ENCODE measurements at places on chromosomes 7 and 10. TPM values are rescaled to one million over a fixed set of nuclear protein-coding genes. Genes with fewer than 3 reads are reported as not detected.

ZFYVE27 gene
- total RNA-seq = 19.0 TPM

DNA sequence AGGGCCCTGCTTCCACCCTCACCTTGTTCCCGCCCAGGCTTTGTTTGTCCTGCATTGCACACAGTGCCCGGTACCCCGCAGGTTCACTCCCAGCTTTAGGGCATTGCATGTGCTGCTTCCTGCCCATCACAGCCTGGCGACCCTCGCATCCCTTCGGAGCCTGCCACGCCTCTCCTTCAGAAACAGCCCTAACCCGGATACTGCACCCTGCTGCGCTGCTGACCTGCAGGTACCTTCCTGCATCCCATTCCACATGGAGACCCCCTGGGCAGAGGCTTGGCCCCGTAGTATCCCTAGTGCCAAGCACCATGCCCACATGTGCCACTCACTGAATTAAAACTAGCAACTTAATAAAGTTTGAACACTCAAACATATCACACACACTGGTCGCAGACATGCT is 19.8 kb upstream of the GJD4 start:
- no peak for DNase-seq

GRCh38 chr10:84665211-84665610 is 336.8 kb downstream of the CCSER2 start:
- no peak for DNase-seq

DNA sequence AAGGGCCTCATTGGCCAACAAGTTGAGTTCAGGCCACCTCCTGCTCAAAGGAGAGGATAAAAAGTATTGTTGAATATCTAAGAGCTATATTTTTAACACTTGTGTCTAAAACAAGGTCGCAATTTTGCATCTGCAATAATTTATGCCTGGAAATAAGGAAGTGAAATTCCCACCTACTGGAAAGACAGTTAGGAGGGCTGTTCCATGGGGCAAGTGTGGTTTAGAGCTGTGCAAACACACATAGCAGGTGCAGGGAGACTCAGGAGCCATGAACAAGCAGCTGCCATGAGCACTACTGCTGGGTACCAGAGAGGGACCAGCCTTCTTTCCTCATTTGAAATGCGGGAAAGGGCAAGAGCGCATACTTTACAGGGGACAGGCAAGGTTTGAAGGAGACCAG is 35.5 kb upstream of the IKZF1 start:
- DNase-seq = no peak

UCN3 gene
- total RNA-seq = not detected

- DNase-seq = no peak
These were observed 58.5 kb upstream of the ECHDC3 start for GRCh38 chr10:11683529-11684320.

CYP3A4 gene
- total RNA-seq = 2.6 TPM

DNA sequence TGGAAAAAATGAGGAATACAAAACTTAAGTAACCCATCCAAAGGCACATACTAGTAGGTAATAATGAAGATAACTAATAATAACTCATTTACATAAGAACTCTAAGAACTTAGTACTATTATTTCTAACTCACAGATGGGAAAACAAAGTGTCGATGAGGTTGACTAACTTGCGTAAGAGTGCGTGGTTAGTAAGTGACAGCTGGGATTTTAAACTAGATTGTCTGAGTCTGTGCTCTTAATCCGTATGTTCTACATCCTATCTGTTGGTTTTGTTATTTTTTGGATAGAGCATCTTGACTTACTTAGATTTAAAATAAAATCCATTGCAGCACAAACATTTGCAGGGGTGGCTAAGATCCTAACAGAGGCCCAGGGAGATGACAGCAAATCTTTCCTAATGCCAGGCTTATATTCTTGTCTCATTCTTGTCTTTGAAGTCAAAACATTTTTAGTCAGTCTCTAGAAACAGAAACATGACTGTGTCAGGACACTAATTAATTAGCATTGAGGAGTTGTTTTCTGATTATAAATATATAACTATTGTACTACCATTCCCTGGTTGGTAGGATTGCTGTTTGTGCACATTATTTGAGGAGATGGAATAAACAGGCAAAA is 11.7 kb downstream of the RPA3 start:
- DNase-seq = no peak

DNA sequence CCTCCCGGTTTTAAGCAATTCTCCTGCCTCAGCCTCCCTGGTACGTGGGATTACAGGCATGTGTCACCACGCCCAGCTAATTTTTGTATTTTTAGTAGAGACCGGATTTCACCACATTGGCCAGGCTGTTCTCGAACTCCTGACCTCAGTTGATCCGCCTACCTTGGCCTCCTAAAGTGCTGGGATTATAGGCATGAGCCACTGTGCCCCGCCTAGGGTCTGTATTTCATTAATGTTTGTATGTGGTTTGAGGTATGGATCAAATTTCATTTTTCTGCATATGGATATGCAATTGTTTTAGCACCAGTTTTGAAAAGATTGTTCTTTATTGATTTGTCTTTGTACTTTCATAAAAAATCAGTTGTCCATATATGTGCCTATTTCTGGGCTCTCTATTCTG is 26.0 kb downstream of the CYP26A1 start:
- DNase-seq = no peak

GIMAP5 gene
- 11.5 TPM for total RNA-seq

- DNase-seq = no peak
These were observed 5.8 kb downstream of the ANTXRL start for GRCh38 chr10:46292573-46293023.

DNA sequence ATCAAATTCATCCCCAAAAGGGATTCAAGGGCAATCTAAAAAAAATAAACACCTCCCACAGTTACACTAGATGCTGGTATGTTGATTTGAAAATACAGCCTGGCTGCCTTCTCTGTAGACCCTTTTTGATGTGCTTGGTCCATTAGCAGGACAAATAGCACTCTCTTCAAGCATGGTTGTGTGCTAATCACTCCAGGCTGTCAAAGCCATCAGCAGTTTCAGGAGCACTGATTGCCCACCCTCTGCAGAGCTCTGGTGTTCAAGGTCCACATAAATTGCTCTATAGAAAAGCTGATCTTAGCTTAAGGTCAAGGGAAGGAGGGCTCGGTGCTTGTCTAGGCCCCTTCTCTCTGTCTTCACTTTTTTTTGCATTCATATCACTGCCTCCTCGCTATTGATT is 35.4 kb downstream of the PRR15 start:
- DNase-seq = no peak

DNA sequence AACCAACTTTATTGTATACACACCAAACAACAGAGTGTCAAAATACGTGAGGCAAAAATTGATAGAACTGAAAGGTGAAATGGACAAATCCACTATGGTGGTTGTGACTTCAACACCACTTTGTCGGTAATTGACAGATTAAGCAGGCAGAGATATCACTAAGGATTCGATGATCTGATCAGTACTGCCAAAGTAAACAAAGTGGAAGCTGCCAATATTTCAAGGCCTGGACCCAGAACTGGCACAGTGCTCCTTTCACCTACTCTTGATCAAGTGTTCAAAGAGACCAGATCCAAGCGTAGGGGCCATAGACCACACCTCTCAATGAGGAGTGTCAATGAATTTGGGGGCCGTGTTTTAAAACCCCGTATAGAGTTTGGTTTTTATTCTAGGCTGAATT is 167.0 kb downstream of the CDK14 start:
- no peak for DNase-seq

CYP26C1 gene
- total RNA-seq = not detected

- DNase-seq = no peak
These were observed 165.7 kb downstream of the PTPN20 start for GRCh38 chr10:47076949-47077361.

IFIT3 gene
- total RNA-seq = 11.2 TPM

- DNase-seq = no peak
These were observed 131.6 kb downstream of the BICC1 start for GRCh38 chr10:58644311-58644710.

DNA sequence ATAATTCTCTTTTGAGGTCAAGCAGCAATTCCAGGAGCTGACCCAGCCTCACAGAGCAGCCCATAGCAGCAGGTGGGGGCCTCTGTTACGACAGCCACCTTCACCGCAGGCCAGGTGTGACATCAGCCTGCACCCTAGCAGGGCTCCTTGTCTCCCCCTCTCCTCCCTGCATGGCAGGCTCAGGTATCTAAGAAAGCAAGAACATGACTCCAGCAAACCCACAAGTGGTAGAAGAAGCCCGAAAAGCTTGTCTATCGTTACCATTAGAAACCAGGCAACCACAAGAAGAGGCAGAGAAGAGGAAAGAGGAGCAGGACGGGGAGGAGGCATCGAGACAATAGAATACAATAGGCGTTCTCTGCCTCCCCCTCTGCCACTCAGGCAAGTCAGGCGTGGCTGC is 104.0 kb upstream of the PRR15 start:
- no peak for DNase-seq

- DNase-seq = no peak
These were observed 172.4 kb downstream of the PRPF18 start for GRCh38 chr10:13759168-13759567.

- DNase-seq = no peak
These were observed 360.7 kb upstream of the AUTS2 start for GRCh38 chr7:69237541-69237940.

- no peak for DNase-seq
These were observed 108.0 kb upstream of the YAE1 start for GRCh38 chr7:39458061-39458745.
